ENCODE measurements at places on chromosomes 5 and 9.

- no peak for DNase-seq
Observed at GRCh38 chr9:34992376-34992951, 2.9 kb downstream of the DNAJB5 start.

GRCh38 chr5:145936401-145937131 is at the start of gene SH3RF2:
SH3RF2 (plus strand) TSS chr5:145936578; CDS start chr5:145937929, 1,351 bp downstream.
- peak; percentile 24 for DNase-seq

DNA sequence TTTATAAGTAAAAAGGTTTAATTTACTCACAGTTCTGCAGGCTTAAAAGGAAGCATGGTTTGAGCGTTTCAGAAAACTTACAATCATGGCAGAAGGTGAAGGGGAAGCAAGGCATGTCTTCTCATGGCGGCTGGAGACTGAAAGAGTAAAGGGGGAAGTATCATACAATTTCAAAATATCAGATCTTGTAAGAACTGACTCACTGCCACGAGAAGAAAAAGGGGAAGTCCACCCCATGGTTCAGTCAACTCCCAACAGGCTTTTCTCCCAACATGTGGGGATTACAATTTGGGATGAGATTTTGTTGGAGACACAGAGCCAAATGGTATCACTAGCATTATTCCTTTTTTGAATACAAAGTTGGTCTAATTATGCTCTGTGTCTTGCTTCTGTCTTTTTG is 627.9 kb upstream of the ST8SIA4 start:
- DNase-seq, result no peak

DNA sequence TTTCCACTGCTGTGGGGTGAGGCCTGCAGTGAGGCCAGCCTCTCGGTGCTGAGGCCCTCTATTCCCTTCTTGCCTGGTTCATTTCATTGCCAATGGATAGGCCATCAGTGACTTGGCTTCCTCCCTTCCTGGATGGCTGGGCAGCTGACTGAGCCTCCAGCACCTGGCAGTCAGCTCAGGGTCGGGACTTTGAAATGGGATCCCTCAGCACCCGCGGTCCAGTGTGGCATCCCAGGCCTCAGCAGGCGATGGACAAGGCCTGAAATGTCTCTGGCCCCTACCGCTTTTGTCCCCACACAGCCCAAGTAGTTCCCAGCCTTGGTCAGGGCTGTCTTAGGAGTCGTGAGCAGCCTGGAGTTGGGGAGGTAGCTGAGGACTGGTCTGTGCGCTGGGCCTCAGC is 17.2 kb downstream of the NDST1 start:
- DNase-seq, result no peak

GRCh38 chr5:140243706-140244250 is 59.1 kb downstream of the PFDN1 start:
- DNase-seq, result no peak

DNA sequence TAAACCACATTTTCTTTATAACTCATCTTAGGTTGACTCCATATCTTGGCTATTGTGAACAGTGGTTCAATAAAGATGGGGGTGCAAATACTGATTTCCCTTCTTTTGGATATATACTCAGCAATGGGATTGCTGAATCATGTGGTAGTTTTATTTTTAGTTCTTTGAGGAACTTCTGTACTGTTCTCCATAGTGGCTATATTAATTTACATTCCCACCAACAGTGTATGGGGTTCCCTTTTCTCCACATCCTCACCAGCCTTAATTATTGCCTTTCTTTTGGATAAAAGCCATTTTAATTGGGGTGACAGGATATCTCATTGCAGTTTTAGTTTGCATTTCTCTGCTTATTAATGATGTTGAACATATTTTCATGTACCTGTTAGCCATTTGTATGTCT is 107.7 kb upstream of the EQTN start:
- no peak for DNase-seq

GRCh38 chr9:89880161-89880560 is 275.3 kb downstream of the GADD45G start:
- no peak for DNase-seq

DNA sequence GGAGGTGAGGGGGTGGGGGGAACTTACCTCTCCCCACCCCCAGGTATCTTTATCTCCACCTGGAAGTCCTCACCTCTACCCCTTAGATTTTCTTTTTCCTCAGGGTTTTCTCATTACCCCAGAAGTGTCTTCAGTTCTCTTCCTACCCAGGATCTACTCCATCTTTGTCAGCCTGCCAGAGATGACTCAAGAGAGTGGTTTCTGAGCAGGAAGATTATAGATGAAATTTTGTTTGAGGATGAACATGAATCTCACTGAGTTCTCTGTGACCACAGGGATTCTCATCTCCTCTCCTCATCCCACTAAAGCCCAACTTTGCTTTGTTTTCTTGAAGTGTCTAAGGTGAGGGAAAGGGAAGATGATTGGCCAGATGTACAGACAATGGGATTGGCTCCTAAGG is 5.2 kb upstream of the HINT2 start:
- no peak for DNase-seq

All from activated naive CD4-positive, alpha-beta T cell treated with anti-CD3 and anti-CD28 coated beads, Interleukin-2, amount 10 ng/mL, durations not matched to agents 7 days and 5 days (primary cell).